Activated T-helper 2 cell treated with anti-CD3 and anti-CD28 coated beads, Interferon-gamma antibody, Interleukin-2, Interleukin-4, amounts not matched to agents 10 μg/mL and 5 μg/mL and 100 μg/mL, durations not matched to agents 14 hours and 24 hours and 36 hours (primary cell): ENCODE measurements at places on chromosomes 5 and 9. TPM values are rescaled to one million over a fixed set of nuclear protein-coding genes. Genes with fewer than 3 reads are reported as not detected.

The SPATA31D4 gene
- total RNA-seq, result not detected in 2 replicates

The SCGB3A2 gene
- not detected in 2 replicates for total RNA-seq

The SHISAL2B gene
- total RNA-seq, result not detected in 2 replicates

The HRCT1 gene
- not detected in 2 replicates for total RNA-seq

The LTC4S gene
- 0.62 and 3.2 TPM in 2 replicates for total RNA-seq

The PDLIM4 gene
- 1.2 and 2.0 TPM in 2 replicates for total RNA-seq

The ZFP37 gene
- total RNA-seq, result 0.21 and 0.30 TPM in 2 replicates

The TAF1L gene
- total RNA-seq, result not detected in 2 replicates

The CBY3 gene
- 0.39 and 0.51 TPM in 2 replicates for total RNA-seq

The SLC34A1 gene
- not detected in 2 replicates for total RNA-seq

The ANKRD31 gene
- 0.11 and 0.28 TPM in 2 replicates for total RNA-seq
